ENCODE measurements at places on chromosomes 6 and 20. TPM values are rescaled to one million over a fixed set of nuclear protein-coding genes. Genes with fewer than 3 reads are reported as not detected.
A peak's percentile ranks its signal among the peaks of the same experiment; 100 is the strongest.

DNA sequence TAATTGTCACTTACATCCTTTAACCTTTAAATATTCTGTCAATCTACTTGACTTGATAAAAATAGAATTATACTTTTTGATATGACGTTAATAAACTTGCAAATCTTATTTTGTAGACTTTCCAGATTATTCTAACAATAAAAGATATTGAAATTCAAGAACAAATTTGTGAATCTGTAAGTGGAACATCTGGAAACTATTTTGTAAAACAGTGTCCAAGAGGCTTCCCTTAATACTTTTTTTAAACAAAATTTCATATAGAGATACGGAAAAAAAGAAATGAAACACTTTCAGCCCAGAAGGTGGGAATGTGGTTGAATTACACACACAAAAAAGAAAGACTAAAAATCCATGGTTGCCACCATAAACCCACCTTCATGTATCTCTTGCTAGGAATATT, 174.4 kb downstream of the COL19A1 start:
- no peak overlapping the region for H3K27ac ChIP-seq
- H3K27me3 ChIP-seq: no peaks in the 10 kb centered on the region
- H3K36me3 ChIP-seq: no peaks in the 10 kb centered on the region
- no peak for DNase-seq
- no peaks in the 10 kb centered on the region for H3K4me1 ChIP-seq

GRCh38 chr20:63464289-63464635, 8.2 kb downstream of the KCNQ2 start:
- H3K27me3 ChIP-seq: peaks cover 1% of the 10 kb centered on the region
- no peaks in the 10 kb centered on the region for H3K36me3 ChIP-seq
- DNase-seq: no peak
- H3K4me1 ChIP-seq: no peaks in the 10 kb centered on the region
- H3K4me3 ChIP-seq: no peak overlapping the region

- no peak overlapping the region for H3K27ac ChIP-seq
- DNase-seq: no peak
- peaks cover 59% of the 10 kb centered on the region for H3K36me3 ChIP-seq
- no peaks in the 10 kb centered on the region for H3K27me3 ChIP-seq
Observed at GRCh38 chr6:39913391-39913916, 20.8 kb downstream of the MOCS1 start.

DNA sequence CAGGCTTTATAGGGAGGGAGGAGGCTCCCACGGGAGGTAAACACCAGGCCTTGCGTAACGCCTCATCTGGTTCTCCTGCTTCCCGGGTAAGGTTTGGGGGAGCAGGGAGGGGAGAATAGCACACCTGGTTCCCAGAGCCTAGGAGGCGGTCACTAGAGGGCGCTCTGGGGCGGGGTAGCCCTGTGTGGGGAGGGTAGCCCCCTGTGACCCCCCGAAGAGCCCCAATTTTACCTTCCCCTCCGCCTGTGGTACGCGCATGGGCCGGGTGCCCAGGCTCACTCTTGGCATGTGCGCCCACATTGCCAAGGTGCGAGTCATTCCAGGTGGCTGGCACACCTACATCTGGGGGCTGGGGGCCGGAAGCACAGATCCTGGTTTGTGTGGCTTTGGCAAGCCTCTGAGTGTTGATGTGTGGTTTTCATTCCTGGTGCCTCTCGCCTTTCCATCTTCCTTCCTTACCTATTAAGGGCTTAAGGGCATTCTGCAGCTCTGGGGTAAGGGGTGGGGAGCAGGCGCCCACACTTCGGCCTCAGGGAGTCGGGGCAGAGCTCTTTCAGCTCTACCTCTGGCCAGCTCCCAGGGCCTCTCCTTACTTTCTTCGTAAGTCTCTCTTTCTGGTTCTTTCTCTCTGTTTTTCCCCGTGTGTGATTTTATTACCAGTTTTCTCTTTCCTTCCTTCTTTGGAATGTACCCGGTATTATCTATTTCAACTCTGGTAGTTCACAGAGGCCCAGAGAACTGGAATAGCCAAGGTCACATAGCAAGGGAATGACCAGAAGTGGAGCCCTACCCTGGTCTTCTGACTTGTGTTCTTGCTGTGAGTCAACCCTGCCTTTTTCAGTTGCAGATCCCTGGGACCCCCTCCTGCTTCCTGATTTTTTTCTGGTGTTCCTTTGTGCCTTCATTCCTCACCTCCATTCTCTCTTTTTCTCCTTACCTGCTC, 492 bp upstream of the RNF39 start:
- H3K4me3 ChIP-seq: peak overlapping the region; percentile 27
- H3K36me3 ChIP-seq: no peaks in the 10 kb centered on the region
- peaks cover 6% of the 10 kb centered on the region for H3K4me1 ChIP-seq
- peak; percentile 72 for DNase-seq
- peak overlapping the region; percentile 23 for H3K27ac ChIP-seq

DNA sequence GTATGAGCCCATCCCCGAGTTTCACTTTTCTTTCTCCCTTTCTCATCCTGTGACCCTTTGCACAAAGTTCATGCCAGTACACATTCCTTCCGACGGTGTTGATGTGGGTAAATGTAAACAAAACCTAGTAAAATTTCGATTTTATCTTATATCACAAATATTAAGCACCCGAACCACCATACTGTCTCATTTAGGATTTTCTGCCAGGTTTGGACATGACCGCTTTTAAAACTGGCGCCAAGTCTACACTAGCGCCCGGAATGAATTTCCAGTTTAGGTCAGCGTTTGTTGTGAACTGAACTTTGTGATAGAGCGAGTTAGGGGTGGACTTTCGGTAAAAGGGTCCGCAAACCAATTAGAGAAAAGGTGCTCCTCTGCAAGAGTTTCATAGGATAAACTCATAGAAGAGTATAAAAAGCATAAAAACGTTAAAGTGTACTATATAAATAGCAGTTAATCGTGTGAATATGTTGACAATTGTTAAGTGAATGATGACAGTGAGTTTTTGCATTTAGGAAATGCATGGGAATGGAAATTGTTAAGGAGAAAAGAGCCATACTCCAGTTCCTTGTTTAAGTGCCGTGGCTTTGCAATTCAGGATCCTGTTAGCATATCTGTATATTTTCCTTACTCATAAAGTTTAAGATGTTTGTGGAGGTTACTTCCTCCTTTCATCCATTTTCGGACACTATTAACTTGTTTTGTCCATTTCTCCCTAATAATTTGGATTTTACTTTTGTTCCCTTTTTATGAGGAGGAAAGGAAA, 937 bp downstream of the AKAP7 start:
- peak; percentile 66 for DNase-seq
- H3K27me3 ChIP-seq: no peaks in the 10 kb centered on the region

DNA sequence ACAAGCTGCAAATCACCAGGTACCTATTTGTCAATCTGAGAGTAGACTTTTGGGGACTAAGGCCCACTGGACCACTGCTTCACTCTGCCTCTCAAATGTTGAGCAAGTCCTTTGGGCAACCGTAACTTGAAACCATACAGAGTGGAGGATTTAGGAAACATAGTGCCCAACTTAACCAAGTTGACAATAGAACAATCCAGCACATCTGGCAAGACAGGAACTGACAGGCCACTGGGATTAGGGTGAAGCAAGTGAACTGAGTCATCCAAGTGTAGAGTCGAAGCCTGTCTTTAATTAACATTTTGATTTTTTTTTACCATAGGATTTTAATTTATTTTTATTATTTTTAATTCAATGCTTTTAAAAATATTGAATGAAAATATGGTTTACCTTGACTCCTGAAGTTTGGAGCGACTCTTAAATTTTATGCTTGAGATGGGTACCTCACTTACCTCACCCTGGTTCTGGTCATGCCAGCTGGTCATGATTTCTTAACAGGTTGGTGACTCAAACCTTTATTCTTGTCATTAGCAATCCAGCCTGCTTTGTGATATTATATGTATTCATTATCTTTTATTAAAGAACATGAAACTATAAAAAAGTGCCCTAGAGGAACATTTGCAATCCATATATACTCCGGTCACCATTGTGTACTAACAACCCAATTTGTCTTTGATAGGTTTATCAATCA, 312.1 kb upstream of the DEFB112 start:
- no peak overlapping the region for H3K4me3 ChIP-seq
- DNase-seq: no peak
- H3K4me1 ChIP-seq: no peaks in the 10 kb centered on the region
- H3K27ac ChIP-seq: no peak overlapping the region

DNA sequence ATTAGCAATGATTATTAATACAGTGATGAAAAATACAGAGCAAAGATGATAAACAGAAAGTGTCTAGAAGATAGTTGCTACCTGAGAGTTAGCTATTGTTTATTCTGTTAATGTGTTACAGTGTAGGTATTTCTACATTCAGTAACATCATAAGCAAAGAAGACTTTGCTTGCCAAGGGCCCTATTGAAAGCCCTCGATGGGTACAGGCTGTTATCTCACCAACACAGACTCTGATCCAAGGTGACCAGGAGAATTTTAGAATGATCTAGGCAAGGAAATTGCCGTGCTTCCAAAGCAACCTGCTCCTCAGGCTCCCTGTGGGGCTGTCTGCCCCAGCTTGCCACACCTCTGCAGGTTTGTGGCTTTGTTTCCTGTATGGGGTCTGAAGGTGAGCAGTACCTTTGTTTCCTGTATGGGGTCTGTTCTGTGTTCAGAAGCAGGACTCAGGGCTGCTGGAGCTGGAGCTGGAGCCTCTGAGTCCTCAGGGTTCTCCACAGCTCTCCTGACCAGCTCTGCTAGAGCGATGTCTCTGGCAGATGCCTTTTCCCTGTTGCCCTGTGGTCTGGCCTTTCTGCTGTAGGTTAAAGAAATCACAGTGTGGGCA, 32.5 kb downstream of the PHACTR3 start:
- no peaks in the 10 kb centered on the region for H3K4me1 ChIP-seq
- H3K4me3 ChIP-seq: no peak overlapping the region
- peak; percentile 8 for DNase-seq
- H3K36me3 ChIP-seq: no peaks in the 10 kb centered on the region
- H3K27me3 ChIP-seq: no peaks in the 10 kb centered on the region

DNA sequence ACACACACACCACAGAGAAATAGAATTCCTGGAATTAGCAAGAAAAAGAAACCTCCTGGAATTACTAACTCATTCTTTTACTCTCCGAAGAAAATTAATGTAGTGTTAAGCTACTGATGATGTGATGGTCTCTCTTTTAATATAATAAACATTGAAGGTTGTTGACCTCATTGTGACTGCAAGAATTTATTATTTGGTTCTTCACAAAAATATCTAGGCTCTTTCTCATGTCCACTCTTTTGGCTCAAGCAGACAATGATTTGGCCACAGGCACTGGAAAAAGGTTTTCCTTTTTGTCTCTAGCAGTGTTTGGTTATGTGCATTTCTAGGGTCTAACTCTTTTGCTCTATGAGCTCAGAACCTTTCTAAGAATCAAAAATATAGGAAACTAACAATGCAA, 811.9 kb downstream of the TENT5A start:
- no peaks in the 10 kb centered on the region for H3K36me3 ChIP-seq
- no peak overlapping the region for H3K27ac ChIP-seq
- H3K27me3 ChIP-seq: no peaks in the 10 kb centered on the region
- H3K4me1 ChIP-seq: no peaks in the 10 kb centered on the region

DNA sequence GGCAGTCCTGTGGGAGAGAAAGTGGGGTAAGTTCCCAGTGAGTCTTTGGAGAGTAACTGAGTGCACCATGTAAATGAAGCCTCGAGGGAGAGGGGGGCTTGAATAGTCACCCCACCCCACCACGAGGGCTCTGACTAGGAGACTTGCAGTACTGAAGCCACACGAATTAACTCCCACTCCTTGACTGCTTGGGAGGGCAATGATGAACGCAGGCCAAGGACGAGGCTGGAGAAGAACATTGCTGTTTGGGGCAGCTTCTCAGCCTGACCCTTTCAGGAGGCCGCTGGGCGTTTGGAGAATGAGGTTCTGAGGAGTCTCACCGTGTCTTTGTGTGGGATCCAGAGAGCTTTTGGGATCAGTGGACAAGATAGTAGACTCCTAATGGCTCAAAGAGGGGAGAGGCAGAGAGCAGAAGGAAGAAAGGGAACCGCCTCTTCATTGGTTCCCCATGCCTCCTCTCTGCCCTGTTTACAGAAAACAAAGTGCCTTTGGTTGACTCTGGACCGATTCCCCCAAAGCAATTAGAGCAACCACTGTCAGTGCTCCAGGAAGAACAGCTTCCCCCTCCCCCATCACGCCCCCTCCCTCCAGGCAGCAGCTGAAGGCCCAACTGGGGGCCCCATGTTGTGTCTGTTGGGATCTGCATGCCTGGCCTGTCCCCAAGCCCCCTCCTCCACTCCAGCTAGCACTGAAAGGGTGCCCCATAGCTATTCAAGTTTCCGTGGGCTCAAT, 41.7 kb upstream of the CDKN1A start:
- no peak for DNase-seq
- no peak overlapping the region for H3K27ac ChIP-seq
- no peaks in the 10 kb centered on the region for H3K36me3 ChIP-seq
- H3K27me3 ChIP-seq: no peaks in the 10 kb centered on the region
- H3K4me3 ChIP-seq: no peak overlapping the region
- no peaks in the 10 kb centered on the region for H3K4me1 ChIP-seq

DNA sequence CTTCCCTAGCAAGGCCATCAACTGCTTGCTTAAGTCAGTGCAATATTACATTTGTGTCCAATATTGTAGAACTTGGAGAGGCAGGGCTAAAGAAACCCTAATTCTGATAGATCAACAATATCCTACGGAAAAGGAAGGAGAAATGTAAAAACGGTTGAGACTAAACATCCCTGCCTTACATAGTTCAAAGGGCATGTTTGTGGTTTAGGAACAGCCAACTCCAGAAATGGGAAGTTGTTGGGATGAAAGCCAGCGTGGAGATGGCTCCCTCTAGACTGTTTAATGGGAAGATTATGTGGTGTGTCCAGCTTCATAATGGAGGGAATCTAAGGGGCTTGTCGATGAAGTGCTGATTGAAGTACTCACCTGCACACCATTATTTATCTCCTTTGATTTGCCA, 145.3 kb upstream of the TENT5A start:
- no peaks in the 10 kb centered on the region for H3K27me3 ChIP-seq
- peaks cover 3% of the 10 kb centered on the region for H3K4me1 ChIP-seq
- no peak overlapping the region for H3K4me3 ChIP-seq

- H3K36me3 ChIP-seq: no peaks in the 10 kb centered on the region
- peaks cover 7% of the 10 kb centered on the region for H3K27me3 ChIP-seq
- peak; percentile 79 for DNase-seq
Observed at GRCh38 chr20:45117581-45117980, 2.6 kb upstream of the WFDC5 start.

- no peaks in the 10 kb centered on the region for H3K36me3 ChIP-seq
- H3K27ac ChIP-seq: no peak overlapping the region
- DNase-seq: no peak
- no peak overlapping the region for H3K4me3 ChIP-seq
- no peaks in the 10 kb centered on the region for H3K4me1 ChIP-seq
Observed at GRCh38 chr6:3665608-3666007, 85.9 kb downstream of the PXDC1 start.

DNA sequence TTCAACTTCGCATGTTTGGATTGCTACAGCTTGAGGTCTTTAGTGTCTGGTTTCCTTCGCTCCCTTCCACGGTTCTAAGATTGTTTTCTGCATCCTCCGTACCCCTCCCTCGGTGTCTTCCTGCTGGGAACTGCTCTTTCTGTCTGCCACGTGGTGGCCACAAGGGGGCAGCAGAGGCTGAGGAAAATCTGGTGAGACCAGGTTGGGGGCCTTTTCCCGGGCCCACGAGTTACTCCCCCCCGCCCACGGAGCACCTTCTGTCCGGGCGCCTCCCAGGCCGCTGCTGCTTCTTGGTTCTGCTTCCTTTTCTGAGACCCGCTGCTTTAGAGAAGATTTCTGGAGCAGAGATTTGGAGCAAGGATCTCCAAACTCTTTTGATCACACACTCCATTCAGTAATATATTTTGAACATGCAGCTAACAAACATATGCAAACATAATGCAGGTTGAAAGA, 21.1 kb upstream of the NOTCH4 start:
- no peak overlapping the region for H3K4me3 ChIP-seq
- peak; percentile 82 for DNase-seq
- no peaks in the 10 kb centered on the region for H3K36me3 ChIP-seq
- H3K4me1 ChIP-seq: no peaks in the 10 kb centered on the region

VGLL2 gene
- polyA plus RNA-seq: not detected

KHDC1L gene
- not detected for polyA plus RNA-seq

FAM135A gene
- 78.0 TPM for polyA plus RNA-seq

Data from small intestine (tissue), 16 donors.